Activated CD4-positive, alpha-beta T cell treated with anti-CD3 and anti-CD28 coated beads, Interleukin-2, Interleukin-6, amounts not matched to agents 100 ng/mL and 50 ng/mL, durations not matched to agents 16 hours and 8 hours (primary cell): ENCODE measurements at places on chromosomes 2 and 18.

DNA sequence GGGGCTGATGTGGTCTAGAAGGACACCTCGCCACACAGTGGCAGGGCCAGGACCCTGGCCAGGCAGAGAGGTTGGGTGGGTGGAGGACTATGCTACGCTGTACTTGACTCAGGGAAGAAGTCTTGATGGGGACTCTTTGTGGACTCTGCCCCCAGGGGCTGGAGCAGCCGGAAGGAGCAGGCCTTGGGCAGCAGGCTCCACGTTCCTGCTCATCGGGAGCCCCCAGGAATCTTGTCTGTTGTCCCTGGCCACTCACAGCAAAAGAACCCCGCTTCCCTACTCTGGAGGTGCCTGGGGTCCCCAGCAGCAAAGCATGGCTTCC, 79.0 kb downstream of the POLR1A start:
- no peak for DNase-seq

DNA sequence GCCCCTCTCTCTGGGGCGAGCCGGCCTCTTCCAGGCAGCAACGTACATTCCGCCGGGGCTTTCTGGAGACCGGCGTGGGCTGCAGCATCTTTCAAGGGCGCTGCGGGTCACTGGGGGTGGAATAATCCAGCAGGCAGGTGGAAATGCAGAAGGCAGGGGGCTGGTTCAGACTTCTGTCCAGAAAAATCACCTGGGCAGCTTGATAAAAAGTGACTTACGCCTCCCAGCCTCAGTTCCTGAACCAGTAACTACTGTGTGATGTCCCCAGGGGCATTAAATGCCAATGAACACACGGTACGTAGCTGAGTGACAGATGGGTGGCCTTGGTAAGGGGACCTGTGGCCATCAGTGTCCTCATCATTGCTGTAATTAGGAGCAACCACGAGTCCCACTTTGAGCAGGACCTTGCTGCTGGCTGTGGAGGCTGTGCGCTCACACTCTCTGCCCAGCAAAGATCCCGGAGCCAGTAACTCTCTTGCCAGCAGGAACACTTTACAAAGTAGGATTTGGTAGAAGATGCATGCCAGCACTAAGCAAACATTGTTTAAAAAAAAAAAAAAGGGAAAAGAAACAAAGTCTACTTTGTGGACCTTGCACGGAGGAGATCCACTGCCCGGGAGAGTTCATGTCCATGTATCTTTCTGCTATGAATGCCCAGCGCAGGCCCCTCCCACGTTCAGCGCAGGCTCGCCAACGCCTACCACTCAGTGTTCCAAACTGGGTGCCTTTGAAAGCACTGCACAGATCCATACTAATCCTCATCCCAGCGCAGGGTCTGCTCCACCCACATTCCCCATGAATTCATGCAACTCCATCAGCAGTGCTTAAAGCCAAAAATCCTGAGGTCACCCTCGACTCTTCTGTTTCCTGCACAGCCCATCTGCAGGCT, 177.3 kb downstream of the HDAC4 start:
- no peak for DNase-seq

GRCh38 chr2:233387667-233388528, 33.6 kb downstream of the DGKD start:
- no peak for DNase-seq

DNA sequence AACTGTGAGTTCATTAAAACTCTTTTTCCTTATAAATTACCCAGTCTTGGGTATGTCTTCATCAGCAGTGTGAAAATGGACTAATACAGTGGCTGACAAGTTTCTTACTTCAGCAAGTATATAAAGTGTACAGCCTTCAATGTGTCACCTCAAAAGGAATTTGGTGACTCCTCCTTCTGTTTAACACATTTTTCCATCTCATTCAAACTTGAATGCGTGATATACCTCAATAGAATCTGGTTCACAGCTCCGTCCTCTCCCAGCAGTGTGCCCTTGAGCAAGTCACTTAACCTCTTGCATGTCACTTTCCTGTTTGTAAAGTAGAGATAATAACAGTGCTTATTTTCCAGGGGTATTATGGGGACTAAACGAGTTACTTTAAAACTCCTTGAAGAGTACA, 159.6 kb downstream of the CCBE1 start:
- DNase-seq: no peak

DNA sequence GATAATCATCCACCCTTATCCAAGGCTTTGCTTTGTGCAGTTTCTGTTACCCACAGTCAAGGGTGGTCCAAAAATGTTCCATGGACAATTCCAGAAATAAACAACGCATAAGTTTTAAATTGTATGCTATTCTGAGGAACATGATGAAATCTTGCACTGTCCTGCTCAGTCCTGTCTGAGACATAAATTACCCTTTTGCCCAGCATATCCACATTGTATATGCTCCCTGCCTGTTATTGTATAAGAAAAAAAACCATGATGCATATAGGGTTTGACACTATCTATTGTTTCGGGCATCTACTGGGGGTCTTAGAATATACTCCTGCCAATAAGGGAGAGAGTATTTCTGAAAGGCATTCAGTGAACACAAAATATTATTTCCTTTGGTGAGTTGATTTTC, 24.0 kb downstream of the LRRTM1 start:
- no peak for DNase-seq

DNA sequence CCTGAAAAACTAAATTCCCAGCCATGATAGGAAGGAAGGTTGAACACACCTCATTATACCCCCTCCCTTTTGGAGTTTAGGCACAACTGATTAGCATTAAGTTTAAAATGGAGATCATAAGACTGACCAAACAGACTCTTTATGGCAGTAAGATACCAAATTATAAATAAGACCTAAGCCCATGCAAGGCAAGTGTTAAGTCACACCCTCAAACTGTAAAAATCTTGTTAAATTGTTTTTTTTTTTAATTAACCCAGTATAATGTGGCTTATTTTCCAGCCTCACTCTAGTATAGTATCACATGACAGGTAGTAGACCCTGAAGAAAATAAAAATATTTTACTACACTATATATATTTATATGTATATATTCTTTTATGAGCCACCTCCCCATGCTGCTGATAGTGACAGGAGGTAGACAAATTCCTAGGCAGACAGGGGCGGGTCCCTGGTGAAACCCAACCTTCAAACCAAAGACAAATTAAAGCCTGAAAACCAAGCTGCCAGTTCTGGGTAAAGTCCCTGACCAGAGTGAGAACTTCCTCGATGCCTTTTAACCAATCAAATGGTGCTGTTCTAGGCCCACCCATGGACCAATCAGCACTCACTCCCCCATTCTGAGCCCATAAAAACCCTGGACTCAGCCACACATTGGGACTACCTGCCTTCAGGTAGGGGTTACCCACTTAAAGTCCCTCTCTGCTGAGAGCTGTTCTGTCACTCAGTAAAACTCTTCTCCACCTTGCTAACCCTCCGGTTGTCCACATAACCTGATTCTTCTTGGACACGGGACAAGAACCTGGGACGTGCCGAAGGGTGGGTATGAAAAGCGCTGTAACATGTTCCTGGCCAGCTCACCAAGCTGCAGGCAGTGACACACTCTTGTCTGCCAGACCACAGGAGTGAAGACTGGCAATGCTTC, 123.9 kb upstream of the B3GNT2 start:
- DNase-seq: no peak

DNA sequence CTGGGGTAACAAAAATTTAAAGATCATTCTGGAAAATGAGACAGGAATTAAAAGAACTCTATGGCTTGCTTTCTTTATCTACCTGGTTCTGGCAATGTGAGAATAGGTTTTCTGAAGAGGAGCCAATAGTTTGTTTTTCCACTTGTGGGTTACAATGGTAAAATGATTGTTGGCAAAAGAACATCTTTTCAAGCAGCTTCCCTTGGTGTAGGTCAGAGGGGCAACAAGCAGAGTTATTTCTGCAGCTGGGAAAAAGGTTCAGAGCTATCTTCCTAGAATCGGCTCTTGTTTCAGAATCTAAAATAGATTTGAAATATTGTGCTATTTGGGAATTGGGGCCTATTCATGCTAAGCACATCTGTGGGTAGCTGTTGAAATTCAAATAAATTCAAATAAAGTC, 11.5 kb upstream of the TSPYL6 start:
- DNase-seq: no peak

- no peak for DNase-seq
Measured at GRCh38 chr2:200486529-200486928, 23.3 kb downstream of the KCTD18 start.

DNA sequence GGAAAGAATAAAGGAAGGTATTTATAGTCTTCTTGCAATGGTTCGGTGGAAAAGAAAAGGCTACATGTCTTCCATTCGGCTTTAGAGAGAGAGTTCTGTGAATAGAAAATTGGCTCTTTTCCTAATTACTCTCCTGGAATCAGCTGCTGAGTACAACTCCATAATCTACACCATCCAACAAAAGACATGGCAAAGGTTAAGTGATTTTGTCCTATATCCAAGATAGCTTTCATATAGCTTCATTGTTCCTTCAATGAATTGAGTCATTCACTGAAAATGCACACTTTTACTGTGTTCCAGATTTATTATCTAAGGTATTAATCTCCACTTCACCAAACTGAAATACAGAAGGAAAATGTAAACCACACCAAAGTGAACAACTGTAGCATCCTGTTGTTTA, 514.5 kb downstream of the LRRTM4 start:
- DNase-seq: no peak

GRCh38 chr2:197248623-197249022, 62.0 kb downstream of the ANKRD44 start:
- DNase-seq: peak; percentile 50

GRCh38 chr2:85468704-85469349, 50.3 kb downstream of the SH2D6 start:
- no peak for DNase-seq

DNA sequence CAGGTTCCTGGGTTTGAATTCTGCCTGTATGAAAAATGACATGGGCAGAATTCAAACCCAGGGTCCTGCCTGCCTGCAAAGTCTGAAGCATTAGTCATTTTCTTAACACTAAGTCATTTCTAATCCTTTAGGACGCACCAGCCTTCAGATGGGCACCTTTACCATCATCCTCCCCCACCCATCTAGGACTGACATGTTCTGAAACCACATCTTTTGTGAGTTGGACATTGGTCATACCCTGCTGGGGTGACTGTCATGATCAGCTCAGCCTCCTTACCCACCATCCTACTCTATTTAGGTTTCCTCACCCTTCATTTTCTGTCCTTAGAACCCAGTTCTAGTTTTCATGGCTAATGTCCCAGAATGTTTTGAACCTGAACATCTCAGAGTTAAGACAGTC, 104.9 kb downstream of the TRIB2 start:
- DNase-seq: peak; percentile 18

- DNase-seq: no peak
Measured at GRCh38 chr2:479031-479430, 191.1 kb upstream of the ALKAL2 start.

DNA sequence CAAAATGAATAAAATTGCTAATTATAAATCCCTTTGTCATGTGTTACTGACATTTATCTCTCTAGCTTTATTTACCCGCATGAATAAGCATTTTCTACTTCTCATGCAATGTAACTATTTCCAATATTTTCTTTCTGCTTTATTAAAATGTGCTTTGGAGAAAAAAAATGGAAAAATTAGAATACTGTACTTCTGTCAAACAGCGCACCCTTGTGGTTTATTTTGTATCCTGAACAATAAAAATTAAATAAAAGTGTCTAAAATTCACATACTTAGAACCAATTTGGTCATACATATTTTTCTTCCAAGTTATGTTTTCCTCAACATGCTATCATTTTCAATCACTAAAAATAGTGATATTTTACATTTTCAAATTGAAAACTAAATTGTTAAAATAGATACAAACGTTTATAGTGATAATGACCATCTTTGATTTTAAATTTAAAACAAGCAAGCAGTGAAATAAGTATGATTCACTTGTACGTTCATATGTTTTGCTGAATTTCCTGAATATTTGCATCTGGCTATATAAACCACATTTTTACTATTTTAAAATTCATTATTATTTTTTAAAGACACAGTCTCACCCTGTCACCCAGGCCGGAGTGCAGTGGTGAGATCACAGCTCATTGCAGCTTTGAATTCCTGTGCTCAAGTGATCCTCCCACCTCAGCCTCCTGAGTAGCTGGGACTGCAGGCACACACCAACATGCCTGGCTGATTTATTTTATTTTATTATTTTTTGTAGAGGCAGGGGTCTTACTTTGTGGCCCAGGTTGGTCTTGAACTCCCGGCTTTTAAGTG, 95.9 kb upstream of the GRB14 start:
- peak; percentile 20 for DNase-seq

DNA sequence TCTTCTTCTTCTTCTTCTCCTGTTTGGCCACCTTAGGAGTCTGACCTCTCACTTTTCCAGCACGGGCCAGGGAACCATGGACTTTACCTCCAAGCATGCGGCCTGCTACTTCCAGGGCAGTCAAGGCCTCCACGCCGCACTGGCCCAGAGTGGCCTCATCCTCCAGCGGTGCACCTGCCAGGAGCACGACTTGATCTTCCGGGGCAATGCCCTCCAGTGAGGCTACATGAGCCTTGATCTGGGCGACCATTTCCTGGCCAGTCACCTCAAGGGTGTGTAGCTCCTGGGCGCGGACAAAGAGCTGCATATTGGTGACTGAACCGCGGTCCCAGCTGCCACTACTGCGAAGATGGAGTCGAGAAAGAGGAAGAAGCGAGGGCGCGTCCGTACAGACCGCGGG, 67.1 kb downstream of the DIPK1C start:
- no peak for DNase-seq

DNA sequence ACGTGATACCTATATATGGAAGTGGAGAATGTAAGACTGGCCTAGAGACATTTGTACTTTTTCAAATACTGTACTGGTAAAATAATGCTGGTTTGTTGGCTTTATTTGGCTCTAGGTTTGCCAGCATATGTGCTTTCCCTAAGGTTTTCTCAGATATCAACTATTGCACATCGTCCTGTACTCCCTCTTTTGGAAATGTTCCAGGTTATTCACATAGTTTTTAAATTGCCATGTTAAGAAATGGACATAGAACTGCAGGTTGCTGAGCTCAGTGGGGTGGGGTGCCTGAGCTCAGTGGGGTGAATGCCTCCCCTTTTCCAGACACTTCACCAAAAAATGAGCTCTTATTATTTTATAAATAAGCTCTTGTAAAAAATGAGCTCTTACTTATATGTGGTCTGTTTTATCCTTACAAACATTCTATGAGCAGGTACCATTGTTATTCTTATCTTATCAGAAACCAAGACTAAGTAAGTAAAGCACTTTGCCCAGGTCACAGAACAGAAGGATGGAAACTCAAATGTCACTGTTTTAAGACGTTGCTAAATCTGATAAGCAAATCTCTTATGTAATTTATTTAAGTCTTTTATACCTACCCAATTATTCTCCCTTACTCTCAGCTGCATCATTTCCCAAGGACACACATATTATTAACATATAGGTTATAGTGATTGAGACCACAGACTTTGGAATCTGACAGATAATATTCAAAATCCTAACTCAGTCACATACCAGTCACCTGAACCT, 99.0 kb downstream of the CPS1 start:
- no peak for DNase-seq

DNA sequence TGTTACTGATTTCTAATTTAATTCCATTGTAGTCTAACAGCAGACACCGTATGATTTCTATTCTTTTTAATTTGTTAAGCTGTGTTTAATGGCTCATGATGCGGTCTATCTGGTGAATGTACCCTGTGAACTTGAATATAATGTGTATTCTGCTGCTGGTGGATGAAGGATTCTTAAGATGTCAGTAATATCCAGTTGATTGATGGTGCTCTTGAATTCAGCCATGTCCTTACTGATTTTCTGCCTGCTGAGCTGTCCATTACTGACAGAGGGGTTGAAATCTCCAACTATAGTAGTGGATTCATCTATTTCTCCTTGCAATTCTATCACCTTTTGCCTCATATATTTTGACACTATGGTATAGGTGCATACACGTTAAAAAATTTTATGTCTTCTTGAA, 373.3 kb upstream of the RAB12 start:
- DNase-seq: no peak
